NCI-H1436 treated with DMSO at 0.1 percent for 48 hours (cell line): ENCODE measurements at places on chromosomes 1 and 21.

GRCh38 chr1:102875756-102876155, 232.6 kb downstream of the COL11A1 start:
- DNase-seq: no peak

GRCh38 chr1:41537251-41537650, 52.8 kb upstream of the EDN2 start:
- DNase-seq: no peak

DNA sequence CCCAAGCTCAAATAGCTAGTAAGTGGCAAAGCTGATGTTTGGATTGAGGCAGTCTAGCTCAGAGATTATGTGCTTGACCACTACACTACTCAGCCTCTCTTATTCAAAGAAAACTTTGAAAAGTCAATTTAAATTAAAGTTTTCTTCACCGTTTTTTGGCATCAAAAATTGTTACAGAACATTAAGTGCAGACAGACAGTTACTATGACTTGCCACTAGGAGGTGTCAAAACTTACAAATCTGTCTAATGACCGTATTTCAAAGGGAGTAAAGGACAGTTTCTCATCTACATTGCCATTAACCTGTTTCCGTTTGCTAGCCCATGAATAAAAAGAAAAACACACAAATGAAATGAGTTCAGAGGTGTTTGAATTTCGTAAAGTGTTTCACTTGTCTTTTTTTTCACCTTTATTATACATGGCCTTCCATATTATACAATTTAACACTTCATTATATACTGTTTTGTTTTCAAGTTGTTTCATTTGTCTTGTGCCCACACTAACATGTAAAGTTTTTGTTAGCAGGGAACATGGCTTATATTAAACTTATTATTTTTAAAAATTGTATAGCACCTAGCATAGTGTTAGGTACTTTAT, 57.4 kb upstream of the MTF2 start:
- no peak for DNase-seq

- no peak for DNase-seq
Observed at GRCh38 chr1:230301322-230301721, 124.8 kb downstream of the PGBD5 start.

DNA sequence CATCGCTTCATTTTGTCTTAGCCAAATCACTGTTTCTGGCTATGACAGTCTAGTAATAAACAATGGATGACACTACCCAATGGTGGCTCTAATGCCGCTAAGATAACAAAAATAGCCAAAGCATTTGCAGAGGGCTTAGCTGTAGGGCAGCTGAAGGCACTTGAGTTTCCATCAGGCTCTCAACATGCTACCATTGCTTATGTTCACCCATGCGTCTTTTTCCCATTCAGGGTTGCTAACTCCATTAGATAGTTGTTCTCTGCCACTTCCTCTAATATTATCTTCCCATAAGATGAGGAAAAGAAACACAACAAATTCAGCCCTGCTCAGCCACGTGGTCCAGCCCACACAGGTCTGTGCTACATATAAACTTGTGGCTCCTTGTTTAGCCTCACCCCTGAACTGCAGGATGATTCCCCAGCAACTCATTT, 159.6 kb downstream of the TOMM20 start:
- no peak for DNase-seq

GRCh38 chr1:22503721-22504410, 52.2 kb downstream of the ZBTB40 start:
- DNase-seq: no peak

DNA sequence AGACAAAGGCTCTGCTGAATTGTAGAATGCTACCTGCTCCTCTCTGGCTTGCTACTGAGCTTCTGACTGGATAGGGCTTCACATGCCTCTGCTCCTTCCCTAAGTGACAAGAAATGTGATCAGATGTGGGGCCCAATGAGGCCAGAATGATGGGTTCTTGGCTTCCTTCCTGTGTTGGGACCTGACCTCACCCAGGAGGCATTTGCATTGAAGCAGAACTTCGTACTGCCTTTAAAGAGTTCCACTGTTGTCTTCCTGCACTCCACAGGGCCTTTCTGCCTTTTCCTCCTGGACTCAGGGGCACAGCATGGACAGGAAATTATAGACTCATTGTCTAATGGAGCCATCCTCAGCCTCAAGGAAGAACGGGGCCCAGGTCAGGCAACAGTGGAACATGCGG, 14.3 kb downstream of the ZNF670 start:
- no peak for DNase-seq

DNA sequence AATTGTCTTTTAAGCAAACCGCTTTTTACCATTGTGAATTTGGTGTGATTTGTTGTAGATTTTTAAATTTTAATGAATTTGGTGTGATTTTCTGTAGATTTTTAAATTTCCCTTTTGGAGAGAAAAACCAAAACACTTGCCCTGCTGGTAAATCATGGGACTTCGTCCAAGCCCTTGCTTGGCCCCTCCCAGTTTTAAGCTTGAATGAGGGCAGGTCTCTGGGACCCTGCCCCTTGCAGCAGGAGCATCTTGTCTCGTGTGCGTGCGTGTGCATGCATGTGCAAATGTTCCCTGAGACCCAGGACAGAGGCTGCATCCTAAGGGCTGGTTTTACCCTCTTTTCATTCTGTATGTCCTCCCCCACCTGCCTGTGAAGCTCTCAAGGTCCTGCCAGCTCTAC, 248.6 kb downstream of the GREM2 start:
- DNase-seq: no peak
